Skeletal muscle cell (primary cell): ENCODE measurements at places on chromosomes 13 and 19.

DNA sequence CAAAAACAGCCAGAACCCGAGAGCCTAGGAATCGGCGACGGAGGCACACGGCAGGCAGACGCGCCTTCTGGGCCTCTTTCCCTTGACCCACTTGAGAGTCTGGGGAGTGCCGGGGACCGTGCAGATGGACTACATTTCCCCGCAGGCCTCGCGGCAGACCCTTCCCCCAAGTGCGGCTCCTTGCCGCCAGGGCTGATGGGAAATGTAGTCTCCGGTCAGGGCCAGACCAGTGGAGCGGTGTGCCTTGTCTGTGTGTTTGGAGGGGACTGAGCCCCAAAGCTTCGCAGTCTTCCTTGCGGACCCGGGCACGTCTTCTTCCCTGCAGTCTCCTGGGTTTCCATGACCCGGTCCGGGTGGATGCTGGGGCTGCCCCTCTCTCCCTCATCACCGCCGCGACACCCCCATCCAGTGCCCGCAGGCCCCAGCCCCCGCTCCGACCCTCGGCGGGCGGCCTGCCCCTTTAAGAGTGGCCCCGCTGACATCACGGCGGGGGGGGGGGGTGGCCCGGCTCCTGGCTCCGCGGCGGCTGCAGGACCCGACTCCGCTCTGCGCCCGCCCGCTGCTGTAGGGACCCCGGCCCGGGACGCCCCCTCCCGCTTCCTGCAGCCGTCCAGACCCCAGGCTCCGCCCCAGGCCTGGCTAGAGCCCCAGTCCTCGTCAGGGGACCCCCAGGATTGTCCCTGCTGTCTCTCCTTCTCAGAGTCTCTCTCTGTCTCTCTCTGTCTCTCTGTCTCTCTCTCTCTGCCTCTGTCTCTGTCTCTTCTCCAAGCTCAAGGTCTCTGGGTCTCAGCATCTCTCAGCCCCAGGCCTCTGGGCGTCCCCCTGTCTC, 758 bp upstream of the CACNG7 start:
- no peak for DNase-seq

DNA sequence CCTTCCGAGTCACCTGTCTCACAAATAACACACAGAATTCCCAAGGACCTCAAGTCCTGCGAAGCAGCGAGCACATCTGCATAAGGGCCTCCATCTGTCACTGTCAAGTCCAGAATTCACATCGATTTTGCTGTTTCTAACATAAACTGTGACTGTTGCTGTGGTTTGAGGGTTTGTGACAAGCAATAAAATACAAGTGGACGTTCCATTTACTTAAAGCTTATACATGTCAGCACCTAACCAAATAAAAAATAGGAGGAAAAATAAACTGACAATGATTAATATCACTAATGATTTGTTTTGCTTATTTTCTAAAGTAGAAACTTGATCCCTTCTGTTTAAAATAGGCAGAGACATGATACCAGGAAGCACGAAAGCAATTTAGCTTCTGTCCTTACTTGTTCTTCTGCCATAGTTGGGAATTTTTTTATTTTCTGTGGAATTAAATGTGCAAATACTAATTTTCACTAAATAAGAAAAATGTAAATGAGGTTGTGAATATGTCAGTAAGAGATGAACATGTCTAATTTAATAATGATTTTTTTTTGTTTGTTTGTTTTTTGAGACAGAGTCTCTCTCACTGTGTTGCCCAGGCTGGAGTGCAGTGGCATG, 279.1 kb downstream of the FGF9 start:
- no peak for DNase-seq

- DNase-seq, result no peak
Observed at GRCh38 chr13:32045537-32045936, 14.0 kb downstream of the FRY start.

GRCh38 chr13:68304286-68304893, 1074.3 kb upstream of the PCDH9 start:
- no peak for DNase-seq

- DNase-seq, result no peak
Observed at GRCh38 chr19:30555075-30555790, 183.0 kb downstream of the ZNF536 start.

- no peak for DNase-seq
Observed at GRCh38 chr19:15396436-15396835, 16.8 kb upstream of the AKAP8 start.

DNA sequence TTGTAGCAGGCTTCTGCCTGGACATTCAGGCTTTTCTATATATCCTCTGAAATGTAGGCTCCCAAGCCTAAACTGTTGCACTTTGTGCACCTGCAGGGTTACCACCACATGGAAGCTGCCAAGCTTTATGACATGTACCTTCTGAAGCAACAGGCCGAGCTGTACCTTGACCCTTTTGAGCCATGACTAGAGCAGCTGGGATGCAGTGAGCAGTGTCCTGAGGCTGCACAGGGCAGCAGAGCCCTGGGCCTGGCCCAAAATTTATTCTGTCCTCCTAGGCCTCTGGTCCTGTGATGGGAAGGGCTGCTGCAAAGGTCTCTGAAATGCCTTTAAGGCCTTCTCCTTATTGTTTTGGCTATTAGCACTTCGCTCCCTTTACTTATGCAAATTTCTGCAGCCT, 23.5 kb upstream of the CD177 start:
- DNase-seq, result no peak

- no peak for DNase-seq
Observed at GRCh38 chr13:48078251-48078656, 16.6 kb downstream of the MED4 start.

GRCh38 chr19:51796195-51796679, 1.3 kb downstream of the FPR3 start:
- no peak for DNase-seq

GRCh38 chr13:98273824-98274742, 97.0 kb upstream of the RNF113B start:
- no peak for DNase-seq

GRCh38 chr19:42450314-42450934, 7.7 kb upstream of the CXCL17 start:
- no peak for DNase-seq

- DNase-seq, result no peak
Observed at GRCh38 chr19:7545904-7546303, 10.4 kb downstream of the PNPLA6 start.

DNA sequence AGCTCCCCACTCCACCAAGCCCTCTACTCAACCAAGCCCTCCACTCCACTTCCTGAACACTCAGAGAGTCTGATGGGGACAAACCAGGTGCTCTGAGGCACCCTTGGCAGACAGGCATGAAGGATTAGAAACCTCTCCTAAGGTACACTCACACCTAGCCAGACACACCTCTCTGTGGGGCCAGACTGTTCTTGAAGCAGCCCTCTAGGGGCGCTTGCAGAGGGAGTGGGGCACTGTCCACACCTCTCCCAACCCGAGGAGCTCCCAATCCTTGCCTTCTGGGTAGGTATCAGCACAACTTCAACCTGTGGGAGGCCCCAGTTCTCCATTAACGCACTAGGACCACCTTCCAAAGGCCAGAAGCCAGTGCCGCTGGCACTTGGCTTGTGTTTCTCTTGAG, 108.7 kb upstream of the VSTM2B start:
- no peak for DNase-seq

DNA sequence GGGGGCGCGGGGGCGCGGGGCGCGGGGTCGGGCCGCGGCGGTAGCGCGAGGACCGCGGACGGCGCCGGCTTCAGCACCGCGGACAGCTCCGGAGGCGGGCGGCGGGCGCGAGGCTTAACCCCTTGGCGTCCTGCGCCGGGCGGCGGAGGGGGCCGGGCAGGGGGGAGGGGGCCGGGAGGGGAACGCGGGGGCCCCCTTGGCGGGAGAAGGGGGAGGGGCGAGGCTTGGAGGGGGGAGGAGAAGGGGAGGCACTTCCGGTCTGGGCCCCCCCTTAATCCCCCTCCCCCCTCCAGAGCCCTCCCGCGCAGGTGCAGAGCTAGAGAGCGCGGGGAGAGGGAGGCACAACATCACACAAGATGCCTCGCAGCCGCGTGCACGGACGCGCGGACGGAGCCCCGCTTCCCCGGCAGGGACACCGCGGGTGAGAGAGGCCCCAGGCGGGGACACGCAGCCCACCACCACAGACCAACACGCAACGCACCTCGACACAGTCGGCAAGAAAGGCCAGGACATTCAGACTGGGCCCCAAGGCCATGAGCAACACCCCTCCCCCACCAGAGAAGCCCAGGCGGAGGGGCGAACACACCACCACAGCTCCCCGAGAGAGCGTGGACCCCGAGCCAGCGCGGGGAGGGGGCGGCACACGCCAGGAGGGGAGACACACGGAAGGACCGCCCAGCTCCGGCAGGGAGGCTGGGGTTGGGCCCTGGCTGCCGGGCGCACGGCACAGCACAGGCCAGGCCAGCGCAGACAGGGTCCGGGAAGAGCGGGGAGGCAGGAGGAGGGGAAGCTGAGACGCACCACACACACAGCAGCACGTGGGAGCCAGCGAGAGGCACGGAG, 24.1 kb downstream of the SHANK1 start:
- DNase-seq, result no peak

DNA sequence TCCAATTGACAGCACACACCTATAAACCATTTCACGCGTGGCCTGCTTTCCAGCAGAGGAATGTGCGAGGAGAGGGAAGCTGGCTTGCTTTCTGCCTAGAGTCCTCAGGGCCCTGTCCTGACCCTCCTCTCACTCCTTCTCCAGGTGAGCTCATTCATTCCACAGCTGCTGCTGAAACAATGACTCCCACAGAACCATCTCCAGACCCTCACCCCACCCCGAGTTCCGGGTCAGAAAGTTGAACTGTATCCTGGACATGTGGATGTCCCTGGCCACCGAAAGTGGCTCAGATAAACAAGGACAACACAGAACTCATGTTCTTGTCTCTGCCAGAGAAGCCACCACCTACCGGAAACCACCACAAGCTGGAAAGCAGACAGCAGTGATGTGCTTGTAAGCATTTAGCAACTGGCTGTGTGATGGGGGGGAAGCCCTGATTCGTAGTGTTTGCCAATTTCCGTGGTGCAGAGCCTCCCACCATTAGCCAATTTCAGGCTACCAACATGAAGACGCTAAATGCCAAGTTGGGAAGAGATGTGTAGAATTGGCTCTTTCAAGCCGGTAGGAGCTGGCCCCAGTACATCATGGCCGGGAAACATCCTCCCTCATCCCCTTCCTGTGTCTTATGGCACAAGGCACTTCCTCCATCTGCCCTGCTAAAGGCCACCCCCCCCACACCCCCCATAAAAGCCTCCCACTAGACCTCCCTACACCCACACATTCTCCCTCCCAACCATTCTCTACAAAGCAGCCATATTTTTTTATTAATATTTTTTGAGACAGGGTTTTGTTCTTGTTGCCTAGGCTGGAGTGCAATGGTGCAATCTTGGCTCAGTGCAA, 5.0 kb downstream of the SYCE2 start:
- no peak for DNase-seq

DNA sequence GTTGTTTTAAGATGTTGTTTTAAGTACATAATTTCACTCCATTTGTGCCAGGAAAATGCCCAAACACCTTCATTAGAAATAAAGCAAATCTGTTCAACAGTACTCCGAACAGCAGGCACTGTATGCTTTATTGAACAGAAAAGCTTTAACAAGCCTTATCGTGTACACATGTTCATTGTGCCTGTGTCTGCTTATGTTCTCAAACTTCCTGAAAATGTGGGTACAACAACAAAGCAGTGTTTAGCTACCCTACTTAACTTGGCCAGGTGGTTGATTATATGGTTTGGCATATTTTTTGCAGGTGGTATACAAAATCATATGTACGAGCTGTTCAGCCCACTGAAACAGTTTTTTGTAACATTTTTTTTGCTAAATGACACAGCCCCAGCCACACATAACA, 718.0 kb downstream of the DACH1 start:
- DNase-seq, result no peak

- DNase-seq, result peak; percentile 3
Observed at GRCh38 chr19:9877780-9878510, 42.8 kb downstream of the PIN1 start.

DNA sequence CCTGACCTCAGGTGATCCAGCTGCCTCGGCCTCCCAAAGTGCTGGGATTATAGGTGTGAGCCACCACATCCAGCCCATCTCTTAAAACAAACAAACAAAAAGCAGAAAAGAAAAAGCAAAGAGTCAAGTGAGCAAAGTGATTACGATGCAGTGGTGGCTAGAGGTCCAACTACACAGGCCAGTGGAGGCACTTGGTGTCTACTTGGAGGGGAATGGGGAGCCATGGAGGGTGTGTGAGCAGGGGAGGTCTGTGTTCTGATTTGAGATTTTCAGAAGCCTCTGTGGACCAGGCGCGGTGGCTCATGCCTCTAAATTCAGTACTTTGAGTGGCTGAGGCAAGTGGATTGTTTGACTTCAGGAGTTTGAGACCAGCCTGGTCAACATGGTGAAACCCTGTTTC, 6.6 kb downstream of the COLGALT1 start:
- no peak for DNase-seq

DNA sequence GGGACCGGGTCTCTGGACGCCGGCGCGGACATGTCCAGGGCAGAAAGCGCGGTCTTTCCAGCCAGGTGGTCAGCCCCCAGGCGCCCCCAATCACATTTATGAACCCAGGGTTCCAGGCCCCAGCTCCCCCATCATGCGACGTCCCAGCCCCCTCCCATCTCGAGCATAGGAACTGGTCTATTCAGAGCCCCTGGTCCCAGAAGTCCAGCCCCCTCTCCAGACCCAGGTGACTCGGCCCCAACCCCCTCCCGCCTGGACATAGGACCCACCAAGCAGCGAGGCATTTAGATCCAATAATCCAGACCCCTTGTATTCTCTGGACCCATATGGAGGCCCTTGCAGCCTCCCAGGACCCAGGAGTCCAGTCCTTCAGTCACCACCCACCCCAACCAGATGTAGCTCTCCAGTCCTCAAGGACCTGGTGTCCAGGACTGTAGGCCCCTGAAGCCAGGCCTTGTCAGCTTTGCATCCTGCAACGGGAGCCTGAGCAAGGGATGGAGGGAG, 501 bp downstream of the APLP1 start:
- no peak for DNase-seq

- no peak for DNase-seq
Observed at GRCh38 chr19:10143681-10144080, 24.0 kb upstream of the EIF3G start.

DNA sequence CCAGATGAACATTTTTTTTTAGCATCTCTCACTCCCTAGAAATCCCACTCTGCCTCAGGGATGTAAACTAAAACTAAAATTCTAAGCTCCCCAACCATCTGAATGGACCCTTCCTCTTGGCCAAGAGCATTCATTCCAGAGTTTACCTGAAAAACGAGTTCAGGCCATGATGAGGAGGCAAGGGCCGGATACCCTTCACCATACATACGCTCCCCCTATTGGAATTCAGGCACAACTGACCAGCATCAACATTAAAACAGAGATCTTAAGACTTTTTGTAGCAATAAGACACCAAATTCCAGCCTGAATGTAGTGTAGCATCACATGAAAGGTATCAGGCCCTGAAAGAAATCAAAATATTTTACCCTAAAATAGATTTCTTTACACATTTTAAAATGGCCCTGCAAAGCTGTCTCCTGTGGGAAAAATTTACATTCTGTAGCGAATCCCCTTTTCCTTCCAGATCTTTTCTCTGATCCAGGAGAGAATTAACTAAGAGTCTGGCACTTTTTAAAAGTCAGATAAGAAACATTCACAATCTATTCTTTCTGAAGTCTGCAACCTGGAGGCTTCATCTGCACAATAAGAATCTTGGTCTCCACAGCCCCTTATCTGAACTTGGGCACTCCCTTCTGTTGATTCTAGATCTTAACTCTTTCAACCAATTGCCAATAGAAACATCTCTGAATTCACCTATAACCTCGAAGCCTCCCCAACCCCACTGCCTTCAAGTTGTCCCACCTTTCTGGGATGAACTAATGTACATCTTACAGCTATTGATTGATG, 888.5 kb downstream of the UQCRFS1 start:
- DNase-seq, result no peak

- no peak for DNase-seq
Observed at GRCh38 chr13:71962126-71962525, 95.1 kb upstream of the DACH1 start.

GRCh38 chr19:56885173-56885985, 44.9 kb upstream of the PEG3 start:
- no peak for DNase-seq
